ENCODE measurements at places on chromosomes 7 and 10. TPM values are rescaled to one million over a fixed set of nuclear protein-coding genes. Genes with fewer than 3 reads are reported as not detected.

GRCh38 chr10:92787557-92788152 is 60.7 kb upstream of the EXOC6 start:
- H3K36me3 ChIP-seq, result no peaks in the 10 kb centered on the region
- no peaks in the 10 kb centered on the region for H3K4me1 ChIP-seq
- 0 out of 2 replicates have a peak, but pooled peaks cover 2% of the 10 kb centered on the region for H3K27me3 ChIP-seq
- H3K4me3 ChIP-seq, result no peak overlapping the region

DNA sequence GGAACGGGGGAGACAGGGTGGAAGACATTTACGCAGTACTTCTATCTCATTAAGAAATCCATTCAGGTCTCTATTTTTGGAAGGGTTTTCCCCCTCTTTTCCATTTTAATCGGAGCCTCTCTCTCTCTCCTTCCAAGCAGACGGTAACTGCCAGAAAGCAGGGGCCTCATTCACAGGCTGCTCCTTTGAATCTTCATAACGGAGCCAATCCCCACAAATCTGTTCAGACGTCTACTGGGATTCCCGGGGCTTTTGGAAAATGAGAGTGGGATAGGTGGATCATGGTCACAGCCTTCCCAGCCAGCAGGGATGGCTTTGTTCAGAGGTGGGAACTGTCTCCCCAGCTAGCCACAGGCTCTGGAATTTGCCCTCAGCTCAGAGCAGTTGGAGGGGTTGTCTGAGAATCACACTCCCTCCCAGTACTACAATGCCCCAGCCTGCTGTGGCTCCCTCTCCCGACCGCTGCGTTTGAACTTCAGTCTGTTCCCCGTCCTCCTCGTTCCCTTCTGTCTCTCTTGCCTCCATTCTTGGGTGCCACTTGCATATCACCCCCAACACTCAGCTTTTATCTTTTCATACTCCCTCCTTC is 413.6 kb downstream of the PLXNA4 start:
- no peak for DNase-seq
- no peak overlapping the region for H3K27ac ChIP-seq
- no peaks in the 10 kb centered on the region for H3K4me1 ChIP-seq
- H3K4me3 ChIP-seq, result no peak overlapping the region
- H3K27me3 ChIP-seq, result no peaks in the 10 kb centered on the region

DNA sequence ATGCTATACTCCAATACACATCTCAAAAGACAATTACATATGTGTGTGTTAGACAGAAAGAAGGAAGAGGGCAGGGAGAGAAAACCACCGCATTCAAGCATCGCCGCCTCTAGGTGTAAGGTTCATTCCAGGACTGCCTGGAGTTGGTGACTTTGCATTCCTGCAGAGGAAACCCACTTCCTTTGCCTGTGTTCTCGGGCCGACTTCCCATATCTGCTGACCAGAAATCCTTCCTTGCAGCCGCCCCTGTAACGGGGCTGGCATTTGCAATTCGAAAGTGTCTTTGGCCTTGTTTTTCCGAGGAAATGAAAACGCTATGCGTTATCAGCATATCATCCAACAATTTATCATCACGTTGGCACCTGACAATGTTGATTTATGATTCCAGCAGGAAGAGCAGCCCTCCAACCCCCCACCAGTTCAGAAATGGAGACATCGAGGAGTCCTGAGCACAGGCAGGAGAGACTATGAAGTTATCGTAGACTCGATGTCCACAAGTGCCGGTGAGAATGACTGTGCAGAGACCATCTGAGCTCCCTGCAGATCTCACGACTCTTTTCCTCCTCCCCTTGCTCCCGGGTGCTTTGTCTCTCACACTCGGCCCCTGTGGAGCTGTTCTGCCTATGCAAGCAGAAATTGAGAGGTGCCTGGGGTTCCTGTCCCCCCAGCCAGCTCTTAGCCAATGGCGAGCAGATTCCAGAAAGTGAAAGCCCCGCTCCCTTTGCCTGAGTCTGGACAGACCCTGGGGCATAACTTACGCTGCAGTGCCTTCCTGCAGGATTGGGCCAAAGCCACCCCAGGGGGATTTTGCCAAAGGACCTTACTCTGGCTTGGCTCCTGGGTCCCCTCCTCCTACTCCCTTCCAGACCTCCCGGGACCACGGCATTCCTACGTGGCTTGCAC is 68.9 kb upstream of the FOXK1 start:
- DNase-seq, result no peak
- H3K27ac ChIP-seq, result peak overlapping the region; percentile 67
- no peaks in the 10 kb centered on the region for H3K36me3 ChIP-seq
- no peaks in the 10 kb centered on the region for H3K27me3 ChIP-seq
- peaks cover 5% of the 10 kb centered on the region for H3K4me1 ChIP-seq
- peak overlapping the region; percentile 65 for H3K4me3 ChIP-seq

DNA sequence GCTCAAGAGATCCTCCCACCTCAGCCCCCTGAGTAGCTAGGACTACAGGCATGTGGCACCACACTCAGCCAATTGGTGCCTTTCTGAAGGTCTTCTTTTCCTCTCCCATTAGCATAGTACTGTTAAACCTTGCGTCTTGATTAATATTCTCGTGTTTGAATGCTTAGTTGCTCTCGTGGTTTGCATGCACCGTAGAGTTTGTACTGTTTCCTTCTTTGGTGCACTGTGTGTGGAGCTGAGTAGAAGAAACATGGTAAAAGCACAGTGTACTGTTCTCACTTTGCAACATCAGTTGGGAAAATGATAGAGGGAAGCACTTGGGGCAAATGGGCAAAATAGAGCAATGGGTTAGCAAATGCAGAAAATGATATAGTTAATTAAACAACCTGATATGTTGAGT is 27.6 kb upstream of the RPA3 start:
- no peak for DNase-seq
- H3K4me1 ChIP-seq, result peaks cover 10% of the 10 kb centered on the region
- H3K27me3 ChIP-seq, result no peaks in the 10 kb centered on the region
- H3K4me3 ChIP-seq, result no peak overlapping the region

- H3K27ac ChIP-seq, result no peak overlapping the region
- no peaks in the 10 kb centered on the region for H3K36me3 ChIP-seq
- no peaks in the 10 kb centered on the region for H3K4me1 ChIP-seq
- H3K4me3 ChIP-seq, result no peak overlapping the region
These were observed 1094.0 kb downstream of the KCNMA1 start for GRCh38 chr10:76543655-76544054.

DNA sequence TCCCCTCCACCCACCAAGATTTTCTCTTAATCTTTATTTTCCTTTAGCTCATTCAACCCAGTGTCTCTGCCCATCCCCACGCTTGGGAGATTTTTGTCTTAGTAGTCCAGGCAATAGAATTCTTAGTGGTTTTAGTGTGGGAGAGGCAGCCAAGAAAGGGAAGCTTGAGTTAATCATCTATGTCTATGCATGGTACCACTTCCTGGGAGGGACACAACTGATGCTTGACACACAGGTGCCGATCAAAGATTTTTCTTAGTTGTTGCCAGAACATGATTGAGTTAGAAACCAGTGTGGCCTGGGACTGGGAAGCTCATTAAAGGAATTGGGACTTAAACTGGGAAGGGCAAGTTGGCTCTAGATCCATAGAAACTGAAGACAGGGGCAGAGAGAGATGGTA is 3.1 kb downstream of the STRA8 start:
- no peaks in the 10 kb centered on the region for H3K4me1 ChIP-seq
- no peaks in the 10 kb centered on the region for H3K36me3 ChIP-seq
- H3K4me3 ChIP-seq, result no peak overlapping the region
- H3K27me3 ChIP-seq, result no peaks in the 10 kb centered on the region
- H3K27ac ChIP-seq, result no peak overlapping the region

GRCh38 chr7:154929006-154929726 is 73.8 kb downstream of the PAXIP1 start:
- H3K4me3 ChIP-seq, result peak overlapping the region; percentile 95
- no peak for DNase-seq
- no peaks in the 10 kb centered on the region for H3K27me3 ChIP-seq
- H3K4me1 ChIP-seq, result peaks cover 6% of the 10 kb centered on the region
- no peaks in the 10 kb centered on the region for H3K36me3 ChIP-seq

GRCh38 chr7:103031781-103032180 is 42.8 kb downstream of the FBXL13 start:
- H3K27me3 ChIP-seq, result no peaks in the 10 kb centered on the region
- H3K36me3 ChIP-seq, result no peaks in the 10 kb centered on the region
- H3K27ac ChIP-seq, result no peak overlapping the region
- no peak overlapping the region for H3K4me3 ChIP-seq

DNA sequence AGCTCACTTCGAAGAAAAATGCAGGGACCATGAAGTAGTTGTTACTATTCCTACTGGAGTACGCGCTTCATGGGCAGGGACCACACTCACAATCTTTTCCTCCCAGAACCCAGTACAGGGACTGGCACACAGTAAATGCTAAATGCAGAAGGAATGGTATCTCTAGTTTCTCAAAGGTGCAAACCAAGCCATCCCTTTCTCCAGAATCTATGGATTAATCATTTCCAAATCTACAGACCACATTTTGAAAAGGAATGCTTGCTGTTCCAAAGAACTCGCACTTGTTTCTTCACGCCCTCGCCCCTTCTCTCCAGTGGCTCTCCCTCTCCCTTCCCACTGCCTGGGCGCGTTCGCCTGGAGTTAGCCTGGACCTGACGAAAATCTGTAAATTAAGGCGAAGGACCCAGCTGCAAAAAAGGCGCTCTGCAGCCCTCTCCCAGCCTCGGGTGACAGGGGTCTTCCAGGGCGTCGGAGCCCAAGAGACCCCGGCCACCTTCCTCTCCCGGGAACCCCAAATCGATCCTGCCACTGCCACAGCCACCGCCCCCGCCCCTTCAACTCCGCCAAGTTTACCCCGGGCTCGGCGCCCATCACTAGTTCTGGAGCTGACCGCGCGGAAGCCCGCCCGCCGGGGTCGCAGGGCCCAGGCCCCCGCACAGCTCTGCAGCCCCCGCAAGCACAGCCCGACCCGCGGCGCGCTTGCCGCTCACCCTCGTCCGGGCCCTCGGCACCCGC is 527 bp downstream of the PDIA4 start:
- no peaks in the 10 kb centered on the region for H3K27me3 ChIP-seq
- H3K36me3 ChIP-seq, result no peaks in the 10 kb centered on the region
- H3K4me3 ChIP-seq, result peak overlapping the region; percentile 84

GRCh38 chr10:121994429-121994941 is 5.5 kb downstream of the TACC2 start:
- H3K27me3 ChIP-seq, result no peaks in the 10 kb centered on the region
- no peak overlapping the region for H3K27ac ChIP-seq
- DNase-seq, result no peak

DNA sequence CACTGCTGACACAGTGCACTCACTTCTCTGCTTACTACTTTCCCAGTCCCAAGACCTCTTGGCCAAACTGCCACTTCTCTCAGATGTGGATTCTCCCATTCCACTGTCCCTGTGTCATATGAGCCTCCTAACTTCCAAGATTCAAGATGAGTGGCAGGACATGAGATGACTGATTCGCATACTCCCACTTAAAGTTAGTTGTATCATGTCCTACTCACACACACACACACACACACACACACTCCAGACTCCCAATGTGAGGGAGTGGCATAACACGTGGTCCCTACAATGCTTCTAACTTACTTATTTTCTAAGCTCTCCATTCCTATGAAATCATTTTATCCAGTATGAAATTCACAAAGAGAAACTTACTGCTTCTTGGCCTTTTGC is 67.0 kb upstream of the CAV2 start:
- no peaks in the 10 kb centered on the region for H3K27me3 ChIP-seq
- DNase-seq, result no peak
- peak overlapping the region; percentile 78 for H3K27ac ChIP-seq
- H3K36me3 ChIP-seq, result no peaks in the 10 kb centered on the region
- no peak overlapping the region for H3K4me3 ChIP-seq

DNA sequence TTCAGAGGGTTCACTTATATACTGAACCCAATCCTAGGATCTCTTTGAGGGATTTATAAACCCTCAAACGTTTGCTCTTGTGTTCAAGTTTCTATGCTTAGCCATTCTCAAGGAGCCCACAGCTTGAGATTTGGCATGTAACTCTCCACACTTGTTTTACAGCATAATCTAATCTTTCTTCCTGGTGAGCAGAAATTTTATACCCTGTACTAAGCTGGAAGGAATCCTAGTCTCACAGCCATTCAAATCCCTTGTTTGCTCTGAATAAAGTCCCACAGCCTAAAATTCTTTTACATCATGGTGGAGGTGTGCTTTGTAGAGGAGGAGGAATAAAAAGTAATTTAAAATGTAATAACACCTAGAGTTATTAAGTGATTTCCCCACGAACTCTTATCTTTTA is 5.3 kb upstream of the AGR2 start:
- no peak for DNase-seq
- H3K36me3 ChIP-seq, result no peaks in the 10 kb centered on the region
- peaks cover 44% of the 10 kb centered on the region for H3K4me1 ChIP-seq
- no peak overlapping the region for H3K4me3 ChIP-seq
- H3K27me3 ChIP-seq, result no peaks in the 10 kb centered on the region

- H3K4me1 ChIP-seq, result peaks cover 56% of the 10 kb centered on the region
- H3K4me3 ChIP-seq, result no peak overlapping the region
- H3K27ac ChIP-seq, result peak overlapping the region; percentile 83
- no peaks in the 10 kb centered on the region for H3K36me3 ChIP-seq
- DNase-seq, result no peak
These were observed 48.7 kb upstream of the ANAPC16 start for GRCh38 chr10:72167118-72167517.

The UTF1 gene
- total RNA-seq, result not detected

The SFR1 gene
- 8.4 TPM for total RNA-seq

The ACTL6B gene
- total RNA-seq, result not detected

The CPN1 gene
- not detected for total RNA-seq

All from Panc1 (cell line).